ENCODE measurements at places on chromosomes 12 and 14. TPM values are rescaled to one million over a fixed set of nuclear protein-coding genes. Genes with fewer than 3 reads are reported as not detected.

The IL26 gene
- total RNA-seq = not detected

The RDH12 gene
- total RNA-seq = not detected

The PRMT5 gene
- 116 TPM for total RNA-seq

The TCL1A gene
- not detected for total RNA-seq

The STON2 gene
- 0.93 TPM for total RNA-seq

The NEMP1 gene
- total RNA-seq = 15.6 TPM

The TAS2R8 gene
- total RNA-seq = not detected

The BMAL2 gene
- total RNA-seq = 13.0 TPM

The FERMT2 gene
- 54.9 TPM for total RNA-seq

The OAS1 gene
- total RNA-seq = 68.6 TPM

The NRIP2 gene
- not detected for total RNA-seq

The DDX23 gene
- total RNA-seq = 87.9 TPM

The RFLNA gene
- total RNA-seq = not detected

The CLEC7A gene
- total RNA-seq = not detected

The ANKS1B gene
- total RNA-seq = 0.45 TPM

The KLRC1 gene
- not detected for total RNA-seq

The INSM2 gene
- total RNA-seq = not detected

The GON7 gene
- 14.0 TPM for total RNA-seq

The CLEC2D gene
- total RNA-seq = 0.24 TPM

The ZFP36L1 gene
- 187 TPM for total RNA-seq

The RBMS2 gene
- total RNA-seq = 16.3 TPM

The KCNH5 gene
- not detected for total RNA-seq

The METAP2 gene
- total RNA-seq = 213 TPM

The NOVA1 gene
- total RNA-seq = 3.5 TPM

The SCNN1A gene
- total RNA-seq = 21.8 TPM

All from A549 treated with ZK216348 at 1 μM for 4 hours (cell line).